Astrocyte of the cerebellum (primary cell): ENCODE measurements at places on chromosomes 12 and 14.
A peak's percentile ranks its signal among the peaks of the same experiment; 100 is the strongest.

DNA sequence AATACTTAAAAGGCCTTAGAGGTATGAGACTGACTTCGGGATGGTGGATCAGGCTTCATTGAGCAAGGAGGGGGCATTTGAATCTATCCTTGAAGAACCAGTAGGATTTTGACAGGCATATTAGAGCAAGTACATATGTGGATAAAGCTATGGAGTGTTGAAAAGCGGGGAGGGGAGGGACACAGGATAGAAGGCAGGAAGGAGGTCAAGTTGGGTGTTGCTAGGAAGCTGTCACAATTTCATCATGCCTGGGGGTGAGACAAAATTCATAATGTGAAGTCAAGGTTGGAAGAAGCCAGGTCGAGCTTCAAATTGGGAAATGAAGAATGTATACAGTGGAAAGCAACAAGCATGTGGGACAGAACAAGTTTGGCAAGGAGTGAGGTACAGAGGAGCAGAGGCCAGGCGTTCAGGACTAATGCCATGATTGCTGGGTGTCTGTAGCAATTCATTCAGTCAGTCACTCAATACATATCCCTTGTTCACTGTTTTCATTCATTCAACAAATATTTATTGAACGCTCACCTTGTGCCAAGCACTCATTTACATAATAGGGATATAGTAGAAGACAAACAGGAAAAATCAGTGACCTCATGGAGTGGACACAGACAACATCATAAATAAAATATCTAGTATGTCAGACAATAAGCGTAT lies 58.3 kb upstream of the LTA4H start:
- no peak for DNase-seq

- DNase-seq, result no peak
These were observed 66.2 kb downstream of the EPS8 start for GRCh38 chr12:15722951-15723350.

DNA sequence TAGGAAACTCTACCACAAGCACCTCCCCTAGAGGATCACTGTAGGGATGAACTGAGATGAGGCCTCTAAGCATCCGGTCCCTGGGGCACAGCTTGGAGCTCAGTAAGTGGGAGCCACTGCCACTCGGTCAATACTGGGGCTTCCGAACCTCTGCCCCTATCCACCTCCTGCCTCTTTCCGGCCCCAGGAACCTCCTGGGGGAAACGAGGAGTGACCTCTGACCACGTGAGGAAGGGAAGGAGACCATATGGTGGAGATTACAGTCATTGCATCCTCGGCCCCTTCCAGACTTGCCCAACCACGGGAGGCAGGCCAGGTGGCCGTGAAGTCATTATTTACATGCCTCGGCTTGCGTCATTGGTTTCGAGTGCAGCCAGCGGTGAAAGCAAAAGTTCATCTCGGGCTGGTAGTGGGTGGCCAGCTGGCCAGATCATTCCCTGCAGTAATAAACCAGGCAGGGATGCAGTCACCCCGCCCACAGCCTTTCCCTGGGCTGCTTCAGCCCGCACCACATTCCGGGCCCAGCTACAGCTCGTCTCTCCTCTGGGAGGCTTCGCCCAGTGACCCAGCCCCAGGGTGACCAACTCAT lies 65.4 kb downstream of the C14orf132 start:
- DNase-seq, result peak; percentile 51

DNA sequence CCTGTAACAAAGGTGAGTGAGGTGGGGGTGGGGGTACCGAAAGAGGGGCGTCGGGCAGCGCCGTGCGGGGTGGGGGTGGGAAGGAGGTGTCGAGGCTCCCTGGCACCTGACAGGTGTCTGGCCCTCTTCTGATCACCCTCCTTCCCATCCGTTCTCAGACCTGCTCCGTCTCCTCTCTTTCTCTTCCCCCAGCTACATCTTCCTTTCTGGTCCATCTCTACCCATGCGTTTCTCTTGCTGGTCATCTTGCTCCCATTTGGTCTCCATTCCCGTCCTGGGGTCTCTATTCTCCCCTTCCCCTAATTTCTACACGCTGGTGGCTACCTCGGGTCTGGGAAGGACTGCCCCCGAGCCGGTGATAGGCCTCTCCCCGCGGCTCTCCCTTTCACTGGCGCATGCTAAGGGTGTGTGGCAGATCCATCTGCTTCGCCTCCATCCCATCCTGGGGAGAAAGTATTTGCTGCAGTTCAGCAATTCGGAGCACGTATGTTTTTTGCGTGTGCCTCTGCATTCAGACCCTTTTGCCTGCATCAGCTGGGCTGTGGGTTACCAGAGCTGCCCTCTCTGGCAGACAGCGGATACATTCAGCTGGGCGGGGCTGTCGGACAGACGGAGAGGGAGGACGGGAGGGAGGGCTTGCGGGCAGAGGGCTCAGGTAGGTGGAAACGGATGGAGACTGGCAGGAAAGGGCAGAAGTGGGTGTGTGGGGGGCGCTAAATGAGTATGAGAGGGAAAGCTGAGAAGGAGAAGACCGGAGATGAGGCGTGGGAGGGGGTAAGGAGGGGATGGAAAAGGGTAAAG lies 730 bp downstream of the CLSTN3 start:
- no peak for DNase-seq

DNA sequence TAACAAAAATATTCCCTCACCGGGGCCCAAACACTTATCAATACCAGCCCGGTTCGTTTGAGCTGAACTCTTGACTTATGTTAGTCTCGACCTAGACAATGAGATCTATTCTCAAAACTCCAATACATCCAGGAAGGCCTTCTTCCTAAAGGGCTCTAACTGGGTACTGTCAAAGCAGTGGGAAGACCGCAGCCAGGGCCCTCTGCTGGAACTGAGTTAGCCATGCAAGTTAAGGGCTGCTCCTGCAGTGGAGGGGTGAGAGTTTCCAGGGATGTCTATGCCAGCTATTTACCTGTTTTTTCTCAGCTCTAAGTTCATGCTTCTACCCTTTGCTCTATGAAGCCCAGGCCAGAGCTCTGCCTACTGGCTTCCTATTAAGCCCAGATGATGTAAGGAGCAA lies 348.8 kb downstream of the GXYLT1 start:
- DNase-seq, result no peak
